Kidney epithelial cell (primary cell): ENCODE measurements at places on chromosomes 16 and 17.
A peak's percentile ranks its signal among the peaks of the same experiment; 100 is the strongest.

DNA sequence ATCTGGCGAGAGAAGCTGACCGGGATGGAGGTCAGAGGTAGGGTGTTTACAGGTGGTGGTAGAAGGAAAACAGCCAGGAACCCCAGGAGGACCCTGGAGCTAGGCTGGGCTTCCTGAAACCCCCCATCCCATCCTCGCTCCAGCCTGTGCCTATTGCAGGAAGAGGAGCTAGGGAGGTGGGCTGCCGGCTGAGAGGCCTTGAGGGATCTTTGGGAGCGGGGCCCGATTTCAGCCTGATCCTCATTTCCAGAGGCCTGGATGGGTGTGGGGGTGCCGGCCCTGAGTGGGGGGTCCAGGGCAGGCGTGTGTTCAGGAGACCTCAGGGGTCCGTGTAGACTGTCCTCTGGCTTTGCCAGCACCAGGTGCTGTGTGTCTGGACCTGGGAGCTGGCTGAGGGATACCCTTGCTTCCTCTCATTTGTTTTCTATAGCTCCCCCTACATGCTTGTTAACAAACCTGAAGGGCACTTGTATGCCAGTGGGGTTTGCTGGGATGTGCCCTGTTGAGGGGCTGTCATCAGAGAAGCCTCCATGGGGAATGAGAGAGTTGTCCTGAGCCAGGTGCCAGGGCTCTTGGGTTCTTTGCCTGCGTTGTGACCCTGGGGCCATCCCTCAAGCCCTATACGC is 18.9 kb upstream of the RAP1GAP2 start:
- DNase-seq = no peak

- no peak for DNase-seq
These were observed 895 bp downstream of the UTS2R start for GRCh38 chr17:82372249-82373071.

- DNase-seq = no peak
These were observed 43.3 kb downstream of the USP32 start for GRCh38 chr17:60348616-60349015.

DNA sequence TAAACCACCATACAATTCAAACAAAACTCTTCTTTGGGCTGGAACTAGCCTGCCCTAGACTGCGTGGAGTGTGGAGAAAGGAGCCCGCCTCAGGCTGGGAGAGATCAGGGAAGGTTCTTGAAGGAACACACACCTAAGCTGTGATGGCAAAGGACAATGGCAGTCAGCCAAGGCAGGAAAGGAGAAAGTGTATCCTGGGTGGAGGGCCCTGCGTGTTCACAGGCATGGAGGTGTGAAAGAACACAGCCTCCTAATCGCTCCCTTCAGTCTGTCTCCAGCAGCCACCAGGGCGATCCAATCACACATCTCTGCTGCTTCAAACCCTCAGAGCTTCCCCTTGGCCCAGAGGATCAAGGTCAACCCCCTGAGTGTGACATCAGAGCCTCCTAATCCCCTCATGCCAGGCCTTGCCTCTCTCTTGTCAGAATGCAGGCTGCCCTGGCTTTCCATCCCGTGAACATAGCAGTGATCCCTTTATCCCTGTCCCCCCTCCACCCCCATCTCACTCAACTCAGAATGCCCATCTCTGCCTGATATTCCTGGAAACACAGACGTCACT is 173.0 kb downstream of the KATNIP start:
- DNase-seq = no peak

- DNase-seq = peak; percentile 97
These were observed 4.2 kb upstream of the MAP3K14 start for GRCh38 chr17:45320931-45321461.

DNA sequence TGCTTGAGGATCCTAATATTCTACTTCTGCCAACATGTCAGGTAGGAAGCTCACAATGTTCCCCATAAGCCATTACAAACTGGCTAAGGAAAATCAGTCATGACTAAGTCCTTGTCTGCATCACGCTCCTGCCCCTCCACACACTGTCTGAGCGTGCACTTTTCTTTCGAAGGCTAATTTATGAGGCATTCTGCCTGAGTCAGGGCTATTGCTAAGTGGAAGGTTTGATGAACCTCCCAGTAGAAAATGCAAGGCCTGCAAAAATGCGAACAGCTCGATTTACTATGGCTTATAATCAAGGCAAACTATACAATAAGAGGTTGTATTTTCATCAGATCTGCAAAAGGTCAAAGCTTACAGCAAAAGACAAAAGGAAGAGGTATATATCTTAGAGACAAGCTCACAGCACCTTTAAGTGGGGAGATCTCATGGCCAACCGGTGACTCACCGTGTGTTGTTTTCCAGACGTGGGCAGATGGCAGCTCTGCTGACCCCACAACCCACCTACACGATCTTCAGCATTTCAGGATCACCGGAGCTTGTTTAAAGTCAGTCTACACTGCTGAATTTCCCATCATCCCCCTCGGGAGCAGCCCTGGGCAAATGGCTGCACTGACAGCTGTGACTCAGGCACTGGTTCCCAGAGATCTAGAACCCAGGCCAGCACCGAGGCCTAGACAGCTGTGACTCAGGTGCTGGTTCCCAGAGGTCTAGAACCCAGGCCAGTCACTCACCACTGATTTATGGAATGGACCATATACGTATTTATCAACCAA is 26.1 kb downstream of the MEAK7 start:
- DNase-seq = peak; percentile 63
